Activated CD4-positive, alpha-beta T cell treated with anti-CD3 and anti-CD28 coated beads for 24 hours (primary cell): ENCODE measurements at places on chromosomes 4 and X.

DNA sequence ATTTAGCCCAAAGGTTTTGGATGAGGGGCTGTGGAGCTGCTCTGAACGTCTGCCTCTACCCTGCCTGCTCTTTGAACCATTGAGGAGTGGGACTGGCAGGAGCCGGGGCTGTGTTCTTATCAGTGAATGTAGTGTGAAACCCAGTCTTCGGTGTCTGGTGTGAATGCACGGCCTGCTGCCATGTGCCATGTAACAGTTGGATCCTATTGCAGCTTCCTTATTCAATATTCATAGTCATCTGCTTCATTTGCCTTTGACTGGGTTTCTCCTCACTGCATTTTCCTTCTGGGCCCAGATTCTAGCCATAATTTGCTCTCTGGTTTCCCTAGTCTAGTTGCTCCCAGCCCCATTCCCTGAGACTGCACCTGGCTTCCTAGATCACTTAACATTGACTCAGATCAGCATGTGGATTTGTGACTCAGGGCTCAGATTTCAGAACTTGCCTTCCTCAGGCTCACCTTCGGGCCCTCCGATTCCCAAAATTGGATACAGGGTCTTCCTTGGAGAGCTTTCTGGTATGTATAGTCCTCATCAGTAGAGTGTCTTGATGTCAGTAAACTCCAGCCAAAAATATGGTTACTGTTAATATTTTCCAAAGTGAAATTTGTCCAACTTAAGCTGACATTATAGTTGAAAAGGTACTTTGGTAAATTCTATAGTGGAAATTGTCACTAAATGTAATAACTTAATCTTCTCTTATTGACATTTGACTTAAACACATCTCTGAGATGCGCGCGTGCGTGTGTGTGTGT lies 94.0 kb upstream of the DDIT4L start:
- DNase-seq = no peak

DNA sequence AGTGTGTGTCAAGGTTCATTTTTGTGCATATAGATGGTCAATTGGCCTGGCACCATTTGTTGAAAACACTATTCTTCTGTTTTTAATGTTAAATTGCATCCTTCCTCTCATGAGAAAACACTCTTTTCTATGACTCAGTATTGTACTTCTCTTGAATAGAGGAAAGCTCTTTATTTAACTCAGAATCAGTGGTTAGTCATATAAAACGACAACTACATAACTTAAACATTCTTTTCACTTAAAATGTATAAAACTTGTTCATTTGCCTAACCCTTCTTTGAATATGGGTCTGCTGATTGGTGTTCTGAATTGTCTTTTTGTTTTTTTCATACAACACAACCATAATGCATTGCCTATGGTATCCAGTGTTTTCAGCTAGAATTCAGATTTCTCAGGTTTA lies 17.2 kb upstream of the MRPL1 start:
- no peak for DNase-seq

GRCh38 chr4:149885896-149886295 lies 70.3 kb upstream of the IQCM start:
- DNase-seq = no peak

- no peak for DNase-seq
Observed at GRCh38 chr4:74654230-74654681, 140.1 kb downstream of the BTC start.

DNA sequence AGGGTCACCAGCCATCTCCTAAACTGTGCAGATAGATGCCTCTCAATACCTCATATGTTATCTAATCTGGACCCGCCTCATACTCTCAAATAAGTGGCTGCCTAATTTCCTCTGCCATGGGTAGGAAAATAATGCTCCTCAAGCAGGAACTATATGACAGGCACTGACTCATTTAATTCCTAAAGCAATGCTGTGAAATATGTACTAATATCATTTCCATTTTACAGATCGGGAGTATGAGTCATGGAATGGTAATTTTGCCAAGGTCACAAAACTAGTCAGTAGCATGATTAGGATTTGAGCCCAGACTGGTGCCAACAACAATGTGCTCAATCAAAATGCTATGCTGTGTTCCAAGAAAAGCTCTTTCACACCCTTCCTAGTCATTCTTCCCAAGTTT lies 3.0 kb upstream of the NXT2 start:
- no peak for DNase-seq

DNA sequence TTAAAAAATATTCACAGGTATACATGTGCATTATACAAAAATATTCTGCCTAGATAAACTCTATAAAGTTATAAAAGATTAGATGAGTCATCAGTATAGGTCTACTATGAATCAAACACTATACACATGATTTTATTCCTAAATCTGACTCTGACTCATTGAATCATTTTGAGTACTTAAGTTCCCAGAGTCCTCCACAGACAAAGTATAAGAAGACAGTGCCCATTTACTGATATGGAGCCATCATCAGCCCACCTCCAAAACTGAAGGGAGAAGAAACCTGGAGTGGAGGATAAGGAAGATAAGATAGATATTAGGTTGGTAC lies 28.7 kb upstream of the ANTXR2 start:
- no peak for DNase-seq
